ENCODE measurements at places on chromosomes 3 and 15.

- no peak for DNase-seq
Observed at GRCh38 chr3:48320996-48321395, 12.5 kb downstream of the SPINK8 start.

DNA sequence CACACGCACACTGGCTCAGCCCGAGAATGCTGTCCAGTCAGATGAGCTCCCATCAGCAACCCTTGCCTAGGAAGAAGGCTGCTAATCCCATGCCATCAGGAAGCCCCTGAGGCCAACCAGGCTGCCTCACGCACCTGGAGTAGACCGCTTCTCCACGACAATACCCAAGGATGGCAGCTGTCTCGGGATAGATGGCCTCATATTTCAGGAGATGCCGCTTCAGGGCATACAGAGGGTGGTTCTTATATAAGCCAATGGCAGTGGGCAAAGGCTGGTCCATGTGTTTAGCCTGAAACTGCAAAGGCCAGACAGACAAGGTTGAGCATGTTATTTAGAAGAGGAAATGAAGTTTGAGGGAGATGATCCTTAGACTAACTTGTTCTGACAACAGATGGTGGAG is 22.2 kb downstream of the XPC start:
- DNase-seq: no peak

DNA sequence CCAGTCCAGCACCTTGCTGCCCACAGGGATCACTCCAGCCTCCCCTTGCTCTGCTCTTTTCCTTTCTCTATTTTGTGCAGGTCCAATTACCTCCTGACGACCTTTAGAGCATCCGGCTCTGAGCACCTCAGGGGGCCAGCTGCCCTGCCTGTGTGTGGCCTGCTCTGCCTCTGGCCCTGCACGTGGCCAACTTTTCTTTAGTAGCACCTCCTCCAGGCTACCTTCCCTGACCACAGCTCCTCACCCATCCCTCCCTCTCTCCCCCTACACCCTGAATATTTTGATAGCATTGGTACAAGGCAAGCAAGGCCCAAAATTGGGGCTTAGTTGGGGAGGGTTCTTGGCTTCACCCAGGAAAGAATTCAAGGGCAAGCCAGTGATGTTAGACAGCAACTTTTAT is 66.9 kb upstream of the PRR20G start:
- DNase-seq: no peak

DNA sequence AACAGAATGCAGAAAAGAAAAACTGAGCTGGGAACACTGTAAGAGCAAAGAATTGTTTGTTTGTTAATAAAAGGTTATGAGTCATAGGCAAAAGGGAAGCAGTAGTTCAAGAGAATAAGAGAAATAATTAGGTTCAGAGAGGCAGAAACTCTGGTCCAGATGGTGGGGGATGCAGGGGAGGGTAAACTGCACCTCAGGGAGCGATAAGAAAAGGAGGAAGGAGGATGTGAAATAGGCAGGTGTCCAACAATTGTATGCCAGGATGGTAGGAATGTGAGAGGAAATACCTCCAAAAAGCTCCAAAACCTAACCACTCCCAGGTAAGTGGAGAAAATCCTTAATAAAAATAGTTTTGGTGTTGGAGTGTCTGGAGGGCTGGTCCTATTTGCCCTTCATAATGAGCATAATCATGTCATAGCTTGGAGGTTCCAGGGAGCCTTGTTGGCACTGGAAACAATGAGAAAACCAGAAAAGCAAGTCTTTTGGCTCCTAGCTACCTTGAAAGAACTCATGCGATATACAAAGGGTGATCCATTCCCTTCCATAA is 405.4 kb upstream of the TBL1XR1 start:
- no peak for DNase-seq

DNA sequence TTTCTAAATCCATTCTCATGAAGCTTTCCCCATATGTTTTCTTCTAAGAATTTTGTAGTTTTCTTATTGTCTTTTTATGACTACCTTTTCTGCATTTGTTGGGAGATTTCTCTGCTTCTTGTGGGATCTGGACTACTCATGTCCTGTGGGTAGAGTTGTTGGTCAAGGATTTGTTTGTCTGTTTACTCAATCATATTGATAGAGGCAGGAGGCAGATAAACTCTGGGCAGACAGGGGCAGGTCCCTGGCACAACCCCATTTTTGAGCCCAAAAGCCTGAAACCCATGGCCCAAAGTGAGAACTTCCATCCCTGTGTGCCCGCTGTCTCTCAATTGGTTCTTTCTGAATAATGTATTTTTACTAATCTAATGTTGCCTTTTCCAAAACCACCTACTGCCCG is 12.3 kb downstream of the PGBD4 start:
- DNase-seq: no peak

DNA sequence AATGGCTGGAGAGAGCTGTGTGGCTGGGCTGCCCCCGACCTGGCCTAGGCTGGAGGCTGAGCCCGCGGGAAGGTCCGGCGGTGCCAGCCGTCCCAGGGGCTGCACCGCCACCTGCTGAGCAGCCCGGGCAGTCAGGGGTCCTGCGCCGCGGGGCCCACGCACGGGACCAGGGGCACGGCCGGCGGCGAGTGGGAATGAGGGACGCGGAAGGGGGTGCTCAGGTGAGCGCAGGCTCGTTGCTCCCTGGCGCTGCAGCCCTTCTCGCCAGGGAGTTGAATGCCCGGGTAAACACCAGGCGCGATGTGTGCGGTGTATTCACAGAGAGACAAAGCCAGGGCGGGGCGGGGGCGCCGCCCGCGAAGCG is 666 bp upstream of the SEMA3F start:
- DNase-seq: no peak

DNA sequence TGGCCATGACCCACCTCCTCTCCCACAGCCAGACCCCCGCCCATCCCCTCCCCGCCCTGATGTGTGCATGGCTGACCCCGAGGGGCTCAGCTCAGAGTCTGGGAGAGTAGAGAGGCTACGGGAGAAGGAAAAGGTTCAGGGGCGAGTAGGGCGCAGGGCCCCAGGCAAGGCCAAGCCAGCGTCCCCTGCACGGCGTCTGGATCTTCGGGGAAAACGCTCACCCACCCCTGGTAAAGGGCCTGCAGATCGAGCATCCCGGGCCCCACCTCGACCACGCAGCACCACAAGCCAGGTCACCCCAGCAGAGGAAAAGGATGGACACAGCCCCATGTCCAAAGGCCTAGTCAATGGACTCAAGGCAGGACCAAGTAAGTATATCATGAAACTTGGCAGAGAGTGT is 11.7 kb downstream of the MAP1A start:
- DNase-seq: no peak

GRCh38 chr15:99441871-99442251 is 123.9 kb upstream of the MEF2A start:
- no peak for DNase-seq

- peak; percentile 97 for DNase-seq
Observed at GRCh38 chr3:100525753-100526612, 33.6 kb downstream of the TMEM45A start.

GRCh38 chr3:35383719-35384555 is 255.4 kb upstream of the ARPP21 start:
- no peak for DNase-seq

- no peak for DNase-seq
Observed at GRCh38 chr3:141737093-141737492, 1.0 kb upstream of the RNF7 start.

GRCh38 chr3:194203482-194204041 is 67.6 kb downstream of the HES1 start:
- no peak for DNase-seq

DNA sequence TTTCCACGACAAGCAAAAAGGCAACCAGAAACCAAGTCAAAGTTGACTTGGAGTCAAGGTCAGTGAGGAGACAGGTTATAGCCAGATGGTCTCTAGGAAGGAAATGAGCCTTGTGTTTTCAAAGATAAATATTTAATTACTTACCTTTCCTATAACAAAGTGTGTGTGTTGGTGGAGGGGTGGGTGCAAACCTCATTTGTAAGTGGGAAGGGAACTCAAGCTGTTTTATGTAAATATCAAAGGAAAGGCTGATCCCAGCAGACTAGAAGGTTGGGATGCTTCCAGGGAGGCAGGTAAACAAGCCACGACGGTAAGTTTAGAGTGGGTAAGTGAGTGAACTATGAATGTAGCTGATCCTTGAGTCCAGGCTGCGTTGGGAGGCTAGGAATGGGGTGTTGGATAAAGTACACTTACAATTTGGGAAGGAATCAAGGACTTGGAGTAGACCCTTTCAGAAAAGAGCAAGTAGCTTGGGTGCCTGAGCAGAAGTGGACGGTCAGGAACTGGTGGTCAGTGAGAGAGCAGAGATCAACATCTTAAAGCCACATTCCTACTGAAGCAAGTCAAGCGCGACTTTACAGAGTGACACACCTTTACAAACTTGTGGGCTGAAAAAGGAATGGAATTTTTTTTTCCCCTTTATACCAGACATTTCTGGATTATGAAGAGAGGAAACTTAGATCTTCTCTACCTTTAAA is 82.0 kb upstream of the TBL1XR1 start:
- no peak for DNase-seq

- no peak for DNase-seq
Observed at GRCh38 chr15:53589520-53590057, 169.9 kb downstream of the WDR72 start.

- no peak for DNase-seq
Observed at GRCh38 chr3:154872074-154872473, 208.0 kb upstream of the MME start.

DNA sequence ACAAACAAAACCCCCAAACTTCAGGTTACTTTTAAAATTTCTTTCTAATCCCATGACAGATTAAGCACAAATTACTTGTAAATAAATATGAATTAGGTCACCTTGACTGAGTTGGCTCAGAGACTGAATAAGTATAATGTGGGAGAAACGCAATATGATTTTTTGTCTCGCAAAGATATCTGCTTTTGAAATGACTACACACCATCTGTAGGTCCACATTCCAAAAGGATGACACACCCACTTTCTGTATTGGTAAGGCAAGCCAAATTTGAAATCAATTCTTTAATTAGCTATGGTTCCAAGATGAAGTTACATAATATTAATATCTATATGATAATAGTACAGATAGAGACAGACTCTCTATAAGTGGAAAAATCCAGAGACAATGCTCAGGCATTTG is 66.9 kb upstream of the CSPG5 start:
- DNase-seq: peak; percentile 46

- no peak for DNase-seq
Observed at GRCh38 chr3:24004171-24004938, 59.3 kb downstream of the NR1D2 start.

DNA sequence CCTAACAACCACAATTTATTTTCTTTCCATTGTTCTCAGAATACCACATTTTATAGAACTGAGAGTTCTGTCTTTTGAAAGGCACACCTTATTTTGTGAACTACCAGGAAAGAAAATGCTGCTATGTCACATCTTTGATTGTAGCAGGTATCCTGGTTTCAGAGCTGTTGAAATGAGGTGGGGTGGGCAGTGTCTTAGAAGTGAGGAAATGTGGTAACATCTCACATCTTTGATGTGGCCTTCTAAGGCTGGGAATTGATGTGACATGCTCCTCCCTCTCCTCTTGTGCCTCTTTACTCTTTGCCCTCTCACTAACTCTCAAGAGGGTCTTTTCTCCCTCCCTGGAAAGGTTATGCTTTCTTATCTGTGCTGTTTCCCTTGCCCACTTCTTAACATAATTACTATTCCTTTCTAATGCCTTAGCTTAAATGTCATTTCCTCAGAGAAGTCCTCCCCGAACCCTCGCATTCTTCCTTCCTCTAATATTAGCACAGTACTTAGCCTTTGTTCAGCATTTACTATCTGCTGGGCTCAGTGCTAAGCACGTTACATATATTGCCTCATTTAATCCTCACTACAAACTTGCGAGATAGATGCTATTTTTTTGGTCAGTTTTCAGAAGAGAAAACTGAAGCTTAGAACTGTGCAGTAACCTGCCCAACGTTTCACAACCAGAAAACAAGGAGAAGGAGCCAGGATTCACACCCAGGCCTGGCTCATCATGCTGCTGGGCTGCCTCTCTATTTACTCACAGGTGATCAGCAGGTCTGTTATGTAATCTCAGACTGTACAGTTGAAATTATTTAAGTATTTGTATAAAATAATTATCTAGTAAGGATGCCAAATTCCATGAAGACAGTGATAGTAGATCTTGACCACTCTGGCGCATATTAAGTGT is 24.0 kb upstream of the SPTSSB start:
- no peak for DNase-seq

GRCh38 chr15:58115692-58116091 is 22.5 kb upstream of the AQP9 start:
- DNase-seq: peak; percentile 2

DNA sequence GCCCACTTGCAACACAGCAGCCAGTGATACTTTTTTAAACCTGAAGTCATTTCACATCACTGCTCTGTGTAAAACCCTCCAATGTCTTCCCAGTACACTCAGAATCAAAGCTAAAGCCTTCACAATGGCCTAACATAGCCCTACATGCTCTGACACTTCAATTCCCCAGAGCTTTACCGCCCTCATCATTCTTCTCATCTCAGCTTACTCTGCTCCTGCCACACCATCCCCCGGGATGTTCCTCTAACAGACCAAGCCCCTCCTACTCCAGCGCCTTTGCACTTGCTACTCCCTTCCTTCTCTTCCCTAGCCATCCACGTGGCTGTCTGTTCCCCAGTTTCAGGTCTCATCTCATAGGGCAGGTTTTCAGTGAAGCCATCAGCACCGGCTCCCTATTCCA is 194.0 kb downstream of the SSR3 start:
- no peak for DNase-seq

- peak; percentile 93 for DNase-seq
Observed at GRCh38 chr3:46848271-46849044, 14.8 kb downstream of the MYL3 start.

GRCh38 chr3:64021922-64022321 is 1.4 kb downstream of the PSMD6 start:
- DNase-seq: no peak

GRCh38 chr3:67064105-67064504 is 66.0 kb downstream of the KBTBD8 start:
- no peak for DNase-seq

DNA sequence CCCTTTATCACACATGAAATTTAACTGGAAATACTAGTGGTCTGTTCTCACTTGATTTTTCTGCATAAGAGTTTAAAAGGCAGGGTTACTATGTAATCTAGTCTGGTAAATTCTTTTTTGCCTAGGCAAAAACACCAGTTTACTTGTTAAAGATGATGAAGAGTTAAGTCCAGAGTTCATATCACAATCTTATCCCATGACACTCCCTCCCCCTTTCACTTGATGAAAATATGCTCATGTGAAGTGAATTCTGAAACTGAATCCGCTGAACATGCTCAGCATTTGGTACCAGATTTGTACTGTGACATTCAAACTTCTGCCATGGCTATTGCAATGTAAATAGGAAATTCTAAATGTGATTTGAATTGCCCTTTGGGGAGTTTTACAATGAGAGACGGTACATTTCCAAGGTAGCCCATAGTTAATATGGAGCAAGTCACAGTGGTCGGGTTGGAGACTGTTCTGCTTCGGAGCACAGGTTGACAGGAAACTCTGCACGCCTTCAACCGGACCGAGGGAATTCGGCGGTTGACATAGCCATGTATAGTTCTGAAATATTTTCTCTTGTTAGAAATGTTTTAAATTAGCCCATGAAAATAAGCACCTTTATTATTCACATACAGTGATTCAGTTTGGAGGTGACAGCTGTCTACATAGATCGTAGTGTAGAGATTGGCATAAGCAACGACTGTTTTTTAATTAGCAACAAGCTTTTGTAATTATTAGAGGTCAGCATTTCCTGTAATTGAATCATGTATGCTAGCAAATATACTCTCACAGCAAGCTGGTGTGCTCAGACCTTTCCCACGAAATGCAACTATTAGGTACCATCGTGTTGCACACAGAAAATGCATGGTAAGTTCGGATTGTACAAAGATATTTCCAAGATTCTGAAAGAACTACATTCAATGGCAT is 768.6 kb upstream of the GOLIM4 start:
- no peak for DNase-seq

Measured in EL (cell line).